ENCODE measurements at places on chromosomes 16 and 17. TPM values are rescaled to one million over a fixed set of nuclear protein-coding genes. Genes with fewer than 3 reads are reported as not detected.

NPIPB13 gene
- 3.0 TPM for total RNA-seq

RARA gene
- total RNA-seq = 40.4 TPM

CSH2 gene
- total RNA-seq = not detected

NOD2 gene
- total RNA-seq = not detected

KCNH4 gene
- total RNA-seq = 0.43 TPM

CIITA gene
- 0.12 TPM for total RNA-seq

ALOX12 gene
- not detected for total RNA-seq

OR3A3 gene
- total RNA-seq = not detected

TRPV2 gene
- total RNA-seq = 0.95 TPM

EFCAB5 gene
- 0.70 TPM for total RNA-seq

WFDC1 gene
- not detected for total RNA-seq

SLC25A19 gene
- 23.1 TPM for total RNA-seq

TBC1D3I gene
- 0.29 TPM for total RNA-seq

CHRNE gene
- total RNA-seq = not detected

SLFN11 gene
- 5.7 TPM for total RNA-seq

SYNGR3 gene
- total RNA-seq = 6.5 TPM

ARMC5 gene
- 12.2 TPM for total RNA-seq

APOBR gene
- 0.05 TPM for total RNA-seq

ACTG1 gene
- total RNA-seq = 5,229 TPM

KRTAP1-5 gene
- not detected for total RNA-seq

MYH1 gene
- total RNA-seq = not detected

OTOP2 gene
- total RNA-seq = 0.17 TPM

CNEP1R1 gene
- total RNA-seq = 18.8 TPM

GNGT2 gene
- 0.18 TPM for total RNA-seq

KAT8 gene
- 38.5 TPM for total RNA-seq

NPIPA3 gene
- 1.1 TPM for total RNA-seq

MEOX1 gene
- total RNA-seq = not detected

ABCC6 gene
- total RNA-seq = 0.96 TPM

TERB1 gene
- total RNA-seq = not detected

TMEM238L gene
- total RNA-seq = not detected

CKLF gene
- total RNA-seq = 69.8 TPM

INO80E gene
- total RNA-seq = 103 TPM

TMEM95 gene
- not detected for total RNA-seq

Measured in A549 treated with DMSO at 1 μM for 4 hours (cell line).